Activated CD4-positive, alpha-beta T cell treated with anti-CD3 and anti-CD28 coated beads for 36 hours (primary cell): ENCODE measurements at places on chromosomes 7 and 10. TPM values are rescaled to one million over a fixed set of nuclear protein-coding genes. Genes with fewer than 3 reads are reported as not detected.

Gene MSS51
- 1.9 TPM for total RNA-seq

Gene C10orf62
- total RNA-seq = not detected

Gene UCMA
- not detected for total RNA-seq

- H3K4me3 ChIP-seq = no peak overlapping the region
- peaks cover 10% of the 10 kb centered on the region for H3K4me1 ChIP-seq
- H3K27me3 ChIP-seq = peaks cover 12% of the 10 kb centered on the region
- H3K27ac ChIP-seq = no peak overlapping the region
- no peak for DNase-seq
- no peaks in the 10 kb centered on the region for H3K36me3 ChIP-seq
Measured at GRCh38 chr10:10915215-10915614, 102.5 kb upstream of the CELF2 start.

- no peak for DNase-seq
- H3K4me1 ChIP-seq = no peaks in the 10 kb centered on the region
- H3K36me3 ChIP-seq = no peaks in the 10 kb centered on the region
- H3K27me3 ChIP-seq = peaks cover 4% of the 10 kb centered on the region
- no peak overlapping the region for H3K27ac ChIP-seq
- H3K4me3 ChIP-seq = no peak overlapping the region
Measured at GRCh38 chr7:17556247-17556956, 257.9 kb downstream of the AHR start.

Gene TMEM139
- total RNA-seq = 1.2 TPM
